ENCODE measurements at places on chromosomes 5 and 9.

DNA sequence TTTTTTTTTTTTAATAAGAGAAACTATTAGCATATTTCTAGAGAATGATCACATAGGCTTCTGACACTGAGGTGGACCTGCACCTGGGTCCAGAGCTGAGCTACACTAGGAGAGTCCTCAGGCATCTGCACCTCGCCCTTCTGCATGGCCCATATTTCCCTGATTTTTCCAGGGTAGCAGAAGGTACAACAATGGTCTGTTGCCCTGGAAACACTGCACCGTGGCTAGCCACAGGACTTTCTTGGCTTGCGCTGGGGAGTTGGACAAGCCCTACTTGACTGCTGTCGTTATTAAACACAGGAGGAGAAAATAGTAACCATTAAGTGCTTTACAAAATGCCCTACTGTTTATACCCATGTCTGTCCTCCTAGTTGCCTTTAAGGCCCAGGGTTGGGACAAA lies 615.7 kb upstream of the MEF2C start:
- no peak for DNase-seq

DNA sequence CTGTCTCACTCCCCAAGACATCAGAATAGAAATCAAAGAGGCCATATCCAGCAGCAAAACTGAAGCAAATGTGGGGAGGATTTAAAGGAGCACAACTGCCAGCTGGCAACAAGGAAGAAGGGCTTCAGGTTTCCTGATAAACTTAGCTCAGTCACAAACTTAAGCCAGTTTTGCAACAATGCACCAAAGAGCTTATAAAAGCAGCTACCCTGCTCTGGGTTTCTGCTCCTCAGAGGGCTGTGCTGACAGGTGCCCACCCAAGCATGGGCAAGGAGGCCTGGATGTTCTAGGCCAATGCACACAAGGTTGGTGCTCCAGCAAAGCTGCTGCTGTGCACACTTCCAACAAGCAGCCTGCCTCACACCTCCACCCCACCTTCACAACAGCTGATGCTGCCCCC lies 132.9 kb downstream of the SIL1 start:
- no peak for DNase-seq

- DNase-seq = no peak
These were observed 17.2 kb upstream of the AFAP1L1 start for GRCh38 chr5:149254506-149254905.

DNA sequence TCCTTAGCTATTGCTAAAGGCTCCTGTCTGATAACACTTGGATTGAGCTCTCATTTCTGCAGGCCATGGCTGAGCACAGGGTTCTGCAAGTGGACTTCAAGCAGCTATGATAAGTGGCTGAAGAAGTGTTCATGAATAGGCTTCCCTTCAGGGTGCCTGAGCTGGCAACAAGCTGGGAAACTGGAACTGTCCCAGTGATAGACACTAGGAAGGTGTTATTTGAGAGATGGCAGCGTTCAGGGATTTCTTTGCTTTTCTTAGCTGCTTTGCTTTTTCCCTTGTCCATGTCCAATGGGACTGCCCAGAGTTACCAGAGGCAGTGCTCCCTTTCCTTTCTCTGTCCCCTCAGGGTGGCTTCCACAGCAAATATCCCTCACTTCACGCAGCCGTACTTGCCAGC lies 75.8 kb downstream of the INIP start:
- no peak for DNase-seq

- DNase-seq = no peak
These were observed 131.0 kb downstream of the PBX3 start for GRCh38 chr9:125878164-125878631.

DNA sequence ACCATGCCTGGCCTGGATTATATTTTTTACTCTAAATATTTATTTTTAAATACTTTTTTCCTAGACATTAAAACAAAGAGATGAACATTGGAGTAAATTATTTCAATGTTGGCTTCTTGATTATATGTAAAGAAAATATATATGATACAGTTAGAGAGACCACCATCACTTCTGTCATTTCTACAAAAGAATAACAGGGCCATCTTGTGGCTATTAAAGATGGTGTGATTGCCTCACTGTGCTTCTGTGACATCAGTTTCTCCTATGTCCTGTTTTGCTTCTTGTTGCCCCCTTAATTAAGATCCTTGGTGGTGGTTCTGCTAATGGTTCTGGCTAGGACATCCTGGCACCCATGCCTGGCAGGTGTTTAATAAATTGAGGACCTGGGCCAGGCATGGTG lies 32.9 kb downstream of the NDFIP1 start:
- DNase-seq = no peak

GRCh38 chr9:104921067-104921741 lies 6.8 kb downstream of the ABCA1 start:
- DNase-seq = no peak

GRCh38 chr9:20307621-20308020 lies 314.7 kb downstream of the MLLT3 start:
- no peak for DNase-seq

DNA sequence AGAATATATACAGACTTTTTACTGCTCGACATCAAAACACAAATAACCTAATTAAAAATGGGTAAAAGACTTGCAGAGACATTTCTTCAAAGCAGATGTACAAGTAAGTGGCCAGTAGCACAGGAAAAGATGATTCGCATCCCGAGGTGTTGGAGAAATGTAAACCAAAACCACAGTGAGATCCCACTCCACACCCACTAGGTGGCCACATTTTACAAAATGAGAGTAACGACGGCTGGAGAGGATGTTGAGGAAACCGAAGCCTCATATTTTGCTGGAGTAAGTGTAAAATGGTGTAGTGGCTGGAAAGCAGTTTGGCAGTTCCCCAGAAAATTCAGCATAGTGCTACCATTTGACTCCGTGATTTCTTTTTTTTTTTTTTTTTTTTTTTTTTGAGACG lies 21.3 kb upstream of the GBGT1 start:
- peak; percentile 50 for DNase-seq

- no peak for DNase-seq
These were observed 419.6 kb downstream of the KDM4C start for GRCh38 chr9:7177383-7177782.

DNA sequence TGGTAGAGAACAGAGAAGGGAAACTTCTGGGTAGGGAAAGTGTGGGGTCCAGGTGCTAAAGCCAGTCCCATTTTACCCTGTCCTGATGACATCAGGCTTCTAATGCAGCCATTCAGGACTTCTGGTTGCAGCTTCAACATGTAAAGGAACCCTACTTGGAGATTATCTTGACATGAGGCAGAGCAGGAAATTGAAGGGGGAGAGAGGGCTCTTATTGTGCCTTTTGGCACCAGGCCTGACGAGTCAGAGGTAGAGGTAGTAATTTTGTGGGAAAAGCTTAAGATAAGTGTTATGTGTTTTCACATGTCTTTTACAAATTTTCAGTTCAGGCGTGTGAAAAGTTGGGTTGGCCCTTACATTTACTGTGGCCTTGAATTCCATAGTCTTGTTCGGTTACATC lies 102.4 kb upstream of the APC start:
- no peak for DNase-seq

GRCh38 chr5:132083071-132083678 lies 9.6 kb downstream of the CSF2 start:
- DNase-seq = peak; percentile 60

DNA sequence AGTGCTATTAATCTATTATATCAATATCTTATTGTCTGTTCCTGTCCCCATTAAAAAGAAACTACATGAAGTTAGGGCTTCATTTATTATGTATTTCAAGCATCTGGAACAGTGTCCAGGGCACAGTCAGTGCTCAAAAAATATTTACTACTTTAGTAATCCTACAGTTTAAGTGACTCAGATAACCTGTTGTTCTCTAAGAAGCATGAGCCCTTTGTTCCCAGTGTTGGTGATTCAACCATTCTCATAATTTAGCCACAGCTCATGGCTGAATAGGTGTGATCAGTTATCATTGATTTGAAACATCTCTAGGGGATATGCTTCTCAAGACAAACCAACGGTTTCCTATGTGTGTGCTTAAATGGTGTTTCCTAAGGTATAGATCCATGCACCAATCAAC lies 292.7 kb downstream of the TMEM167A start:
- DNase-seq = no peak

DNA sequence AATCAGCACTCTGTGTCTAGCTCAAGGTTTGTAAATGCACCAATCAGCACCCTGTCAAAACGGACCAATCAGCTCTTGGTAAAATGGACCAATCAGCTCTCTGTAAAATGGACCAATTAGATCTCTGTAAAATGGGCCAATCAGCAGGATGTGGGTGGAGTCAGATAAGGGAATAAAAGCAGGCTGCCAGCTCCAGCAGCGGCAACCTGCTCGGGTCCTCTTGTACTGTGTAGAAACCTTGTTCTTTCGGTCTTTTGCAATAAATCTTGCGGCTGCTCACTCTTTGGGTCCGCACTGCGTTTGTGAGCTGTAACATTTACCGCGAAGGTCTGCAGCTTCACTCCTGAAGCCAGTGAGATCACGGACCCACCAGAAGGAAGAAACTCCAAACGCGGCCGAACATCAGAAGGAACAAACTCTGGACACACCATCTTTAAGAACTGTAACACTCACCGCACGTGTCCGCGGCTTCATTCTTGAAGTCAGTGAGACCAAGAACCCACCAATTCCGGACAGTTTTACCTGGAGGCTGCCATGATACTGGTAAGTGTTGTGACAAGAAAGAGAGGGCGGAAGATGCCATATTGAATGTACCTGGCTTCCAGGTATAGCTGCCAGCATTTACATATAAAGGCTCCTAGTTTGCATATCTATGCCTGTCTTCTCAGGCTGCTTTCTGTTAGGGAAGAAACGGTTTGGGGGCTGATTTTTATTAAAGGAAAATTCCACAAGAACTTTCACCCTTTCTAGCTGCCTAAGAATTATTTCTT lies 758.5 kb upstream of the CTNND2 start:
- DNase-seq = no peak

DNA sequence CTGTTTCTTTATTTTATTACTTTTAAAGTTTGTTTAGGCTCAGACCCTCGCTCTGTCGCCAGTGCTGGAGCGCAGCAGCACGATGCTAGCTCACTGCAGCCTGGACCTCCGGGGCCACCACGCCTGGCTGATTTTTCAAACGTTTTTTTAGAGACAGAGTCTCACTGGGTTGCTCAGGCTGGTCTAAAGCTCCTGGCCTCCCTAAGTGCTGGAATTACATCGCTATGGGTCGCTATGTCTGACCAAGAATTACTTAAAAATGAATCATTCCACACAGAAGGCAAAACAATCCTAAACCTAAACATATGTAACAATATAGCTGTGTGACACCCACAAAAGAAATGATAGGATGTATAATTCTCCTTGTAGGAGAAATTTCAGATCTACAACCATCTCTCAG lies 86.9 kb upstream of the SIMC1 start:
- no peak for DNase-seq

- DNase-seq = no peak
These were observed 44.6 kb upstream of the ELL2 start for GRCh38 chr5:96006291-96006690.

- DNase-seq = no peak
These were observed 94.7 kb upstream of the DMAC1 start for GRCh38 chr9:7894231-7894630.

GRCh38 chr5:39178861-39179260 lies 40.5 kb downstream of the FYB1 start:
- DNase-seq = no peak

DNA sequence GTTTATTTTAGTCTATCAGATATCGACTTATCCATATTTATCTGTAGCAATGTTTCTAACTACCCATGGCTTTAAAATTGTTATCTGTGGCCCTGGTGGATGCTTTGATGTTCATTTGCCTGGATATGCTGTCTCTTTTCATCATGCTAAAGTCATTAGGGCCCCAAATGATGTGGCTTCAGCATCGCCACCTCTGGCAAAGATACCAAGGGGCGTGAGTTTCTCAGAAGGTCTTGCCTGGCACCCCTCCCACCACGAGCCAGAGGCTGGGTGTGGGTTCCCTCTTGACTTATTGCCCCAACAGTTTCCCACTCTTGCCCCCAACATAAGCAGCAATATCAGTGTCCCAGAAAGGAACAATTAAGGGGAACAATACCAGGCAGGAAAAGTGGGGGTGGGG lies 5.4 kb downstream of the ROPN1L start:
- no peak for DNase-seq

DNA sequence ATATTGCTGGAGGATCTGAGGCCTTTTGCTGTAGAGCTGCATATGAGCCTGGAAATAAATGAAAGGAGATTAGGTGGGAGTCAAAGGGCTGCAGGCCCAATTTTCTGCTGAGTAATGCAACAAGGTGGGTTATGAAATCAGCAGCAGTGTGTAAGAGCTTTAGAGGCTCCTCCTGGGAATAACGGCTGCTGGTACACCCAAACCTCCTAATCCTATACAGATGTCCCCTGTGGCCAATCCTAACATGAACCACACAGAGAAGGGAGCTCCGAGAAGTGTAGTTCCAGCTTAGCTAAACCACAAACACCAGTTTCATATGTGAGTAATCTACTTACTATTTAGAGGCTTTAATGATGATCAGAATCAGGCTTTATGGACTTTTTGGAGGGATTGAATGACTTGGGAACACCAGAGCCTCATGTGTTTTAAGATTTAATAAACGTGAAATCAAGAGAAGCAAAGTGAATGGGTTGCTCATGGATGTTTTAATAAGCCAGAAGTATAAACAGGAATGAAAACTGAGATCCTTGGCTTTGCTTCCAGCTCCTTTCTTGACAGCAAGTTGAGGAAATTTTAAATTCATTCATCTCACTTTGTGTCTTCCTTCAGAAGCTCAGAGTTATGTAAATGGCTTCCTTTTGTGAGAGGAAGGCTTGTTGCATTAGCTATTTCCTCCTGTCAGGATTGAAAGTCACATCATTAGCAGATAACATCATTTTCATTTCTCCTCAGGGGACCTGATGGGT lies 437.5 kb downstream of the TMEM232 start:
- no peak for DNase-seq
